ENCODE measurements at places on chromosomes 6 and 20.

DNA sequence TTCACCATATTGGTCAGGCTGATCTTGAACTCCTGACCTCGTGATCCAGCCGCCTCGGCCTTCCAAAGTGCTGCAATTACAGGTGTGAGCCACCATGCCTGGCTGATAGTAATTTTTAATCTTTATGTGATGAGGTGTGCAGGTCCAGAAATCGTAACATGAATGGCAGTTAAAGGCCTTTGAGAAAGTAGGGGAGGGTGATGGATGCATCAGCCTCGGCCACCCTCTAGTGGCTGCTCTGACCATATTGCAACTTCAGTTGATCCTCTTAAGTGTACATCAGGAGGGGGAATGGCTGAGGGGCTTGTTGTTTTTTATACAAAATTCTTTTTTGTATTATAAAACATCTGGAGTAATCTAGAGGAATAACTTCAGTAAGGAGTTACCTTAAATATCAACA lies 193.0 kb downstream of the ZFAND3 start:
- no peak overlapping the region for H3K4me3 ChIP-seq
- H3K27ac ChIP-seq: no peak overlapping the region
- no peak for DNase-seq
- H3K36me3 ChIP-seq: no peaks in the 10 kb centered on the region
- H3K4me1 ChIP-seq: peaks cover 6% of the 10 kb centered on the region
- no peaks in the 10 kb centered on the region for H3K27me3 ChIP-seq

- H3K4me1 ChIP-seq: peaks cover 69% of the 10 kb centered on the region
- no peaks in the 10 kb centered on the region for H3K27me3 ChIP-seq
- peaks cover 51% of the 10 kb centered on the region for H3K36me3 ChIP-seq
- DNase-seq: no peak
Measured at GRCh38 chr20:56414842-56415765, 3.0 kb downstream of the CASS4 start.

- peaks cover 42% of the 10 kb centered on the region for H3K4me1 ChIP-seq
- DNase-seq: no peak
- peaks cover 36% of the 10 kb centered on the region for H3K36me3 ChIP-seq
- H3K4me3 ChIP-seq: no peak overlapping the region
- H3K27me3 ChIP-seq: no peaks in the 10 kb centered on the region
- H3K27ac ChIP-seq: no peak overlapping the region
Measured at GRCh38 chr20:37733416-37733815, 39.6 kb downstream of the CTNNBL1 start.

- no peak for DNase-seq
- no peaks in the 10 kb centered on the region for H3K36me3 ChIP-seq
- H3K27me3 ChIP-seq: peaks cover 4% of the 10 kb centered on the region
- no peaks in the 10 kb centered on the region for H3K4me1 ChIP-seq
- H3K4me3 ChIP-seq: no peak overlapping the region
Measured at GRCh38 chr6:11601776-11602605, 64.4 kb downstream of the TMEM170B start.

DNA sequence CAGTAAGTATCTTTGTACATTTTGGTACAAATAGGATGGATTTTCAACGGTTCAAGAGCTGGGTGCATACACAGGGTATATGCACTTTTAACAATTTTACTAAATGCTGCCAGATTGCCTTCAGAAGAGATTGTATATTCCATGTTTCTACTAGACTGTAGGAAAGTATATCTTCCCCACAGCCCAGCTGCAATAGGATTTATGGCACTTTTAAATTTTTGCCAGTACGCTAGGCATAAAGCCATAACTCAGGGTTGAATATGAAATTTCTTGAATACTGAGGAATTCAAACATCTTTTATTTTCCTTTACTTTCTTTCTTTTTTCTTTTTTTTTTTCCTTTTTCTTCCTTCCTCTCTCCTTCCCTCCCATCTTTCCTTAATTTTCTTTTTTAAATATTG lies 78.7 kb upstream of the SULF2 start:
- no peaks in the 10 kb centered on the region for H3K4me1 ChIP-seq

- peaks cover 24% of the 10 kb centered on the region for H3K4me1 ChIP-seq
- H3K27me3 ChIP-seq: no peaks in the 10 kb centered on the region
- no peak overlapping the region for H3K27ac ChIP-seq
Measured at GRCh38 chr6:5706124-5707033, 300.3 kb downstream of the NRN1 start.

GRCh38 chr6:16683641-16684194 lies 77.5 kb downstream of the ATXN1 start:
- no peak overlapping the region for H3K4me3 ChIP-seq
- peaks cover 56% of the 10 kb centered on the region for H3K36me3 ChIP-seq
- DNase-seq: no peak
- H3K27me3 ChIP-seq: no peaks in the 10 kb centered on the region

- no peaks in the 10 kb centered on the region for H3K36me3 ChIP-seq
- no peak overlapping the region for H3K4me3 ChIP-seq
- no peak for DNase-seq
- no peak overlapping the region for H3K27ac ChIP-seq
Measured at GRCh38 chr6:13007744-13008143, 291.2 kb downstream of the PHACTR1 start.

DNA sequence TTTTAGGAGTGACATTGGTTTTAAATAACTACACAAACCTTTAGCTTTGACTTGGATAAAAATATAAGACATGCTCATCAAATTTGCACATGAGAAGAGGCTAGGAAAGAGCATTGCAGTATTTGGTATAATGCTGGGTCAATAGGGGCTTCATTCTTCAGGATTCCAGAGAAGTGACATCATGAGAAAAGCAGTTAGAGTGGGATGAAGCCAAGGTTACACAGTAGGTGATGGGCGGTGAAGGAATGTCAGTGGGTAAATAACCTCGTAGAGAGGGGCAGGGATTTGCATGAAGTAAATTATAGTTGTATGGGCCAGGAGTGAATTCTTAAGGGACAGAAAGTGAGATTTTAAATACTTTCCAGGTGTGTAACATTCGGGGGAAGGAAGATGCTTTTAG lies 216.2 kb downstream of the RFPL4B start:
- H3K4me1 ChIP-seq: no peaks in the 10 kb centered on the region
- H3K27me3 ChIP-seq: no peaks in the 10 kb centered on the region
- H3K4me3 ChIP-seq: no peak overlapping the region
- H3K27ac ChIP-seq: no peak overlapping the region
- no peaks in the 10 kb centered on the region for H3K36me3 ChIP-seq

DNA sequence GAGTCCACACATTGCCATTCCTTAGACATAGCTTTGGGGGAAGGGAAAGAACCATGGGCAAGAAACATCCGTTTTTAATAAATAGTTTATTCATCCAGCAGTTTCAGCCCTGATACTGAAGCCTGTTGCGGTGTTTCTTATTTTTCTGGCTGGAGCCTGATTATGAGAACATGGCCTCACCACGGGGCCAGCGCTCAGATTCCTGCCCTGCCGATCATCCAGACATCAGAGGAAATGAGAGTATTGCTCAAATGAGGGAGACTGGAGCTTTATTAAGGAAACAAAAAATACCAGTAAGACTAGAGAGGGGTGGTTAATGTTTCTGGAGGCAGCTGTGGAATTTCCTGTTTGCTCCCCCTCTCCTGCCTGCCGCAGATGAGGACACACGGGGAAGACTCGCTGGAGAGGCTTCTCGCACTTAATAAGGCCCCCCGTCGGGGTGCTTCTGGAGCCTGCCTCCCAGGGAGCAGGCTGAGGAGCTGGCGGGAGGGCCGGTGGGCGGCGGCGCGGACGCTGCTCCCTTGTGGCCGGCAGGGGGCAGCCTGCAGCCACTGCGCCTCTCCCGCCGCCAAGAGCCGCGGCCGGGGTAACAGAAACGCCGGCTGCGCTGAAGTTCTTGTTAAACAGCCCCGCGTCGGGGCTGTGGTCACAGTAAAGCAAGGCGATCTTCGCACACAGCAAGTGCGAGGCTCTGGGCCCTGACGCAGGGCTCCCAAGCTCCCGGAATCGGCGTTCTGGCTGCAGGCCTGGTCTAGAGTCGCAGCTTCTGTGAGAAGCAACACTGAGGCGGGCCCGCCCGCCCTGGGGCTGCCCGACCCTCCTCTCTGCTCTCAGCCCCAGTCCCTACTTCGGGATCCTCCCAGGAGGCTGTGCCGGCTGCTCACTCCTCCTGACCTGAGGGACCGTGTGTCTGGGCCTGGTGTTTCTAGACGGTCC lies 17.5 kb downstream of the LEMD2 start:
- H3K27ac ChIP-seq: peak overlapping the region; percentile 13
- peak; percentile 38 for DNase-seq
- no peaks in the 10 kb centered on the region for H3K4me1 ChIP-seq
- no peak overlapping the region for H3K4me3 ChIP-seq
- H3K27me3 ChIP-seq: peaks cover 7% of the 10 kb centered on the region

- H3K36me3 ChIP-seq: peaks cover 2% of the 10 kb centered on the region
- H3K4me1 ChIP-seq: peaks cover 22% of the 10 kb centered on the region
- H3K4me3 ChIP-seq: no peak overlapping the region
- no peak for DNase-seq
Measured at GRCh38 chr20:4119854-4120209, 104.5 kb upstream of the RNF24 start.

DNA sequence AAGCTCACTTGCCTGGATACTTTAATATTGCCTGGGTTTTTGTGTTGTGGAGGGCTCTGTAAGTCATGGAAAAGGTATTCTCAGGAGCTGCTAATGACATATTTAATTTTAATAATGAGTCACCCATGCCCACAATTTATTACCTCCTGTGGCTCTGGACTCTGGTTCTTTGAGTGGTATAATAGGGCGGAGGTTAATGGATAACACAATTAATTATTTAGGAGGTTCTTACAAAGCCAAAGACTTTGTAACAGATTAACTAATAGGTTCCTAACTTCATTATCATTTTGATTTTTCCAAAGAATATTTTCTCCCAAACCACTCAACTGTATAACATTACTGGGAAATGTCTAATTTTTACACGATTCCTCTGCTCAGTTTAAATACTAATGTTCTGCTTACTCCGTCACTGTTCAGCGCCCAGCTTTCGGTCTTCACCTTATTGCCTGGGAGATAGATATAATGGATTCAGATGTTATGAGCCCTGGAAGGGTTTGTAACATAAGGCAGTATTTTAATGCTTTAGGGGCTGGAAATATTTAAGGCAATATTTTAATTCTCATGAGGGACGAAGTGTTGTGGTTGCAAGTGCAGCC lies 29.4 kb downstream of the PHACTR3 start:
- H3K27ac ChIP-seq: no peak overlapping the region
- no peak for DNase-seq
- H3K4me3 ChIP-seq: no peak overlapping the region
- H3K4me1 ChIP-seq: no peaks in the 10 kb centered on the region

DNA sequence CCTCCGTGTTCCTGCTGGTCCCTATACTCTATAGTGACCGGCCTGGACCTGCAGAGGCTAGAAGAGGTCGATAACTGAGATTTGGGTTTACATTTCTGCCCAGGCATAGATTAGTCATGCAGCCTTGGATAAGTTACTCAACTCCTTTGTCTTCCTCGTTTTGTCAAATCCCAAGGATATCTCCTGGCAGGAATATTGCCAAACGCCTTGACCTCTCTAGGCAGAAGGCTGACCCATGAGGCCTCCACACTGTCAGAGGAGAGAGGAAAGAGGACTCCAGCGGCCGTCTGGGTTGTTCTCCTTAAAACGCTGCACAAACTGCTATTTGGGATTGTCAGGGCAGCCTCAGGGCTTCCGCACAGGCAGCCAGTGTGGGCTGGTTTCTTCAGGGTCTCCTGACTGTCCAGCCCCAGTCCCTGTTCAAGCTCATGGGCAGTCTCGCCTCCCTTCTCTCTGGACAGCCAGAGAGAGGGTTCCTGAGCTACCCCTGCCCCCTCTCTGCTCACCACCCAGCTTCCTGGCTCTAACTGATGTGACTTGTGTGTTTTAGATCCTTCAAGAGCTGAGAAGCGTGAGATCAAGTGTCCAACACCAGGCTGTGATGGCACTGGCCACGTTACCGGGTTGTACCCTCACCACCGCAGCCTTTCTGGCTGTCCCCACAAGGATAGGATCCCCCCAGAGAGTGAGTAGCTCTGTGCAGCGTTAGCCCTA lies 44.7 kb upstream of the PCMTD2 start:
- peaks cover 5% of the 10 kb centered on the region for H3K4me1 ChIP-seq
- no peak for DNase-seq
- no peak overlapping the region for H3K27ac ChIP-seq
- H3K27me3 ChIP-seq: peaks cover 3% of the 10 kb centered on the region

DNA sequence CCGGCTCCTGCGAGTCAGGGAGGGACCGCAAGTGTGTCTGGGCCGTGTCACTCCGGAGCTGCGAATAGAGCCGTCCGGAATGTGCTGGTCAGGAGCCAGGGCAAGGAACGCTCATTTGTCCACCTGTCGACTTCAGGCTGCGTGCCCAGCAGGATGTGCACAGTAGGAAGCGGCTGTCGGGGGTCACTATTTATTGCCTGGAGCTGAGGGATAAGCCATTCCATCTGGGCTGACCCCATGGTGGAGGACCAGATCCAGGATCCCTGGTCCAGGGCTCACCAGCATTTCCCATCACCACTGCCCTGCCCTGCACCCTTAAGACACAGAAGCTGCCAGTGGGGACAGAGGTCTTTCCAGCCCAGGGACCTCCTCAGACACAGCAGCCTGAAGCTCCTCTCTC lies 14.7 kb downstream of the NTSR1 start:
- no peak for DNase-seq
- H3K4me1 ChIP-seq: peaks cover 12% of the 10 kb centered on the region
- H3K36me3 ChIP-seq: peaks cover 3% of the 10 kb centered on the region
- no peak overlapping the region for H3K27ac ChIP-seq
- H3K4me3 ChIP-seq: no peak overlapping the region

DNA sequence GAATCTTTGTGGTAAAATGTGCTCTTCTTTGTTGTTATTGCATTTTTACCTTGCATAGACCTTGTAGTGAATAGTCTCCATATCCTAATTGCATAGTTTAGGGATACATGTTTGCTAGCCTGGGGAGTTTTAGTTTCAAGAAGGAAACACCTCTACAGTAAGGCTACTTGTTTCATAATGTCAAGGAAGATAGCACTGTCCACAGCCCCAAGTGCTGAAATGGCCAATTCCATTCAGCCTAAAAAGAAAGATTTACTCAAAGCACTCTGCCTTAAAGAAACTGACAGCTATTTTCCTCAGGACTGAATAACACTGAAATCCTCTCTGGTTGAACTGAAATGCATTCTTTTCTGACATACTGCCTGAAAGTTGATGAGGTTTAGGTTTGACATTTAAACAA lies 2.6 kb downstream of the HCRTR2 start:
- DNase-seq: no peak
- H3K27me3 ChIP-seq: peaks cover 3% of the 10 kb centered on the region
- H3K4me1 ChIP-seq: no peaks in the 10 kb centered on the region
- no peak overlapping the region for H3K27ac ChIP-seq
- no peaks in the 10 kb centered on the region for H3K36me3 ChIP-seq

- H3K27ac ChIP-seq: peak overlapping the region; percentile 40
- no peaks in the 10 kb centered on the region for H3K27me3 ChIP-seq
- DNase-seq: peak; percentile 17
- H3K4me3 ChIP-seq: no peak overlapping the region
- H3K4me1 ChIP-seq: peaks cover 21% of the 10 kb centered on the region
Measured at GRCh38 chr20:49888212-49889000, 26.9 kb downstream of the SPATA2 start.

DNA sequence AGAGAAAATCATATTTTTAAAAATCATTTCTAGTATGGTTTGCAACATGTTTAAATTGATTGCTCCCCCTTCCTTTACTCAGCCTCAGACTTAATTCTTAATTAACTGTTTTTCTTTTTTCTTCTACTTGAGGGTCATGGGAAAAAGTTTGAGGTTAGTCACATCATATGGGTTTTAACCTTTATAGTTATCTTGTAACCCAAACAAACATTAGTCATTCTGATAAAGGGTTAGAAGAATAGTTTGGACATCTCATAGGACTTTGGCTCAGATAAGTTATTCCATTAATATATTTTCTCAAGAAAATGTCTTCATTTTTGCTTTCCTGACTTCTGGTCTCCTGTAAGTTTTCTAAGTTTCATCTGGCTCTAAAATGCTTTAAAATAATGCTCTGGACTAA lies 34.5 kb upstream of the TSPYL1 start:
- H3K4me1 ChIP-seq: no peaks in the 10 kb centered on the region
- H3K36me3 ChIP-seq: no peaks in the 10 kb centered on the region
- DNase-seq: no peak
- H3K27ac ChIP-seq: no peak overlapping the region
